ENCODE measurements at places on chromosomes 4 and X.

DNA sequence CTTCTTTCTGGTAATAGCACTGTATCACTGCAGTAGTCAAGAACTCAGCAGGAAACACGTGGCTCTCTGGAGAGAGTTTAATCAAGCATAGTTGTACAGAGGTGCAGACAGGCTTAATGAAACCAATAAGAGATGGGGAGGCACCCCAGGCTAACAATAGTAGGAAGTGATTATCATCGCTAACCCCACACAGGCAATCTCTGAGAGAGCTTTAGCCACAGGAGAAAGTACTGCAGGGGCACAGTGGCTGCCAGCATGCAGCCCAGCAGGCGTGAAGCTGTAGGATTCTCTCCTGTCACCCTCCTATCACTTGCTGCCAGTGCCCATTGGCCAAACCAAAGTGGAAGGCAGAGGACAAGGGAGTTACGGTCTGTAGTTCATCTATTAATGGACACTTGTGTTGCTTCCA is 450.0 kb upstream of the RASGEF1B start:
- no peak for DNase-seq

- DNase-seq: no peak
Observed at GRCh38 chr4:9983211-9983610, 38.1 kb downstream of the SLC2A9 start.

- no peak for DNase-seq
Observed at GRCh38 chrX:21158678-21159077, 215.5 kb upstream of the CNKSR2 start.

DNA sequence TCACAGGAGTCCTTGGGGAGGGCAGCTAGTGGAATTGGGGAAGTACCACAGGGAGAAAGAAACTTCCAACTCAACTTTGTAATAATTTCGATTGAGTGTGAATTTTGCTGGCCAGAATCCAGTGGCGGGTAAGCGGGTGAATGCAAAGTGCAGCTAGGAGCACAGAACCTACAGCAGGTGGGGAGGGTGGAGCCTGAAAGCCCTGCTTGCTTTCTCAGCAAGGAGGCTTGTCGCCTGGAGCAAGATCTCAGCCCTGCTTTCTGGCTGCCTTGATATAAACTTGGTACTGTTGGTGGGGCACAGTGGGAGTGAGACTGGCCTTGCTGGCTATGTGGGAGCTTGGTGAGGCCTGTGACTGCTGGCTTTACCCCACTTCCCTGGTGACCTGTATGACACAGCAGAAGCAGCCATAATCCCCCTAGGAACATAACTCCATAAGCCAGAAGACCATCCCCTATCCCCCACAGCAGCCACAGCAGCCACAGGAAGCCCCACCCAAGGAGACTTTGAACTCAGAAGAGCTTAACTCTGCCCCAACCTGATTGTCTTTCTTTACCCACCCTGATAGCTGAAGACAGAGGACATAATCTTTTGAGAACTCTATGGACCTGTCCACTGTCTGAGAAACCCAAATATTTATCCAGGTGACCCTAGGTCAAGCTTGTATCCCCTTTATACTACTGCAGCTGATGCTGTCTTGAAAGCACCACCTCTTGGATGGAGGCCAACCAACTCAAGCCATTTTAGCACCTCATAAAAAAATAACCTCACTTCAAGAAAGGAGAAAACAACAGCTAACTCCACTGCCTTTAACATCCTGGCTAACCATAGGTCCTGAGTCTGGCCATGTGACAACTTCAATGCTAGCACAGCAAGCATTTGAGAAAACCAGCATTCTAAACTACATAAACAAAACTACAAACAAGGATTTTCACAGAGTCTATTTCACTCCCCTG is 87.2 kb upstream of the PDE5A start:
- no peak for DNase-seq

DNA sequence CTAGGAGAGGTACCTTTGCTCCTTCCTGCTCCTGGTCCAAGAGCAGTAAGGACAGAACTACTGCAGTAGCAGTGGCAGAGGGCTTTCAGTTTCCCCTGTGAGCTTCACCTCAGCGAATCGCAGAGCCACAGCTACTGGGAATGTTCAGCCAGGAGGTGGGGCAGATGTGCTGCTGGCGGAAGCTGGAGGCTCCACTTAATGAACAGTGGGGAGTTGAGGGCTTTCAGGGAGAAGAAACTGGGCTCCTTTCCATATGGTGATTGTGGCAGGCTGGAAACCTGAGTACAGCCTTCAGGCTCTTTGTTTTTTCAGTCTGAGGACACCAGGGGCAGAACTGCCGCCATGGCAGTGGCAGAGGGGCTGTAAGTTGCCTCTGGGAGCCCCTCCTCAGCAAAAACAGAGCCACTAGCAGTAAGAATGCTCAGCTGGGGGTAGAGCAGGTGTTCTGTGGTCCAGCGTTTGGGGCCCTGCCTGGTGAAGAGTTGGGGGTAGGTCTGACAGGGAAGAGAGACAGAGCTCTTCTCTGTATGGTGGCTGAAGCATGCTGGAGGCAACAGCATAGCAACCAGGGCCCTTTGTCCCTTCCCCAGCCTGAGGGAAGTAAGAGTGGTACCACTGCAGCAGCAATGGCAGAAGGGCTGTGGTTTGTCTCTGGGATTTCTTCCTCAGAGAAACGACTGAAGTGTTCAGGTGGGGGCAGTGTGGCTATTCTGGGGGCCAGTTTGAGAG is 106.0 kb upstream of the GRXCR1 start:
- no peak for DNase-seq

DNA sequence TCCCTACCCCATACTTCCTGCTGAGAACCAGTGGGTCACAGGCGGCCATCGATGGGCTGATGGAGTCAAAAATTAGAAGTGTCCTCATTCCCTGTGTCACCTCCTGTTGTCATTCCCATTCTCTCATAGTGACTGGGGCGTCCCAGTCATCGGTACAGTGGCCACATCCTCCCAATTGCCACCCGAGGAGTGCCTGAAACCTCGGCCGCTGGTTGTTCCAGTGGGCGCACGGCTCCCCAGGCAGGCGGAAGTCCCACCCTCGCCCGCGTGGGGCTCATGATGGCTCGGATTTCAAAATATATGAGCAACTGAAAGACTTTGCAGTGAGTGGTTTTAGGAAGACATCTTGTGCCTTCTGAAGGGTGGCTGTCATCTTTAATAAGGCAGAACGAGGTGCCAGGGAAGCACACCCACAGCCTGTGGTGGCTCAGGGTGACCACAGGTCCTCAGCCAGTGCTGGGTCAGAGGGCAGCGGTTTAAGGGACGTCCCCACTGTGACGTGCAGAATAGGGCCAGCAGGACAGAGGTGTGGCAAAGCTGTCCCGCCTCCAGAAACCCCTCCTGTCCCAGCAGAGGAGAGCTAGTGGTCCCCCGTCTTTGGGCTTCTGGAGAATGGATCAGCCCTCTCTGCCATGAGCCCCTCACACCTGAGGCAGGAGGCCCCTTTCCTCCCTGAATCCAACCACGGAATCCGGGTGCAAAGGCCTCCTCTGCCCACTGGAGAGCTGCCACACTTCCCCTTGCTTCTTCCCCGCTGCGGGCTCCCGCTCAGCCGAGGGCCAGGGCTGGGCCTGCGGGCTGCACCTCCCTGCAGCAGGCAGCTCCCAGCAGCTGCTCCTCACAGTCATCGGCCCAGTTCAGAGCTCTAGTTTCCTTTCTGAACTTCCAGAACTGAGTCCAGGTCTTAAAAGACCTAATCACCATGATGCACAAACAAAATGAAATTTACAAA is 90.4 kb downstream of the ABLIM2 start:
- DNase-seq: no peak

GRCh38 chrX:133726642-133727041 is 258.8 kb downstream of the GPC3 start:
- no peak for DNase-seq

DNA sequence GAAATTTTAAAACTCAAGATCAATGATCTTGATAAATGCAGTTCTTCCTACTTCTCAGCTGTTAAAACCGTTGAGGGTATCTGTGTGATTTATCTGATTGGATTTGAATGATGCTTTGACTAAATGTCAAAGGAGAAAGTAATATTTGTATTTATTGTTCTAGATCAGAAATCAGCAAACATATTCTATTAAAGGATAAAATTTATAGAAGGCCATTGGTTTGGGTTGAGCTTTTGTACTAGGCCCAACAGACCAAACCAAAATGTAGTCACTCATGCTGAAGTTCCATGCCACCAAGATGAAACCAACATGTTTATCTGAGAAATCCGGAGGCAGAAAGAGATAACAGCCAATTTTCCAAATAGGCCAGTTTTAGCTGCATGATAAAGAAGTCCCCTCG is 64.5 kb upstream of the BMP2K start:
- DNase-seq: no peak

DNA sequence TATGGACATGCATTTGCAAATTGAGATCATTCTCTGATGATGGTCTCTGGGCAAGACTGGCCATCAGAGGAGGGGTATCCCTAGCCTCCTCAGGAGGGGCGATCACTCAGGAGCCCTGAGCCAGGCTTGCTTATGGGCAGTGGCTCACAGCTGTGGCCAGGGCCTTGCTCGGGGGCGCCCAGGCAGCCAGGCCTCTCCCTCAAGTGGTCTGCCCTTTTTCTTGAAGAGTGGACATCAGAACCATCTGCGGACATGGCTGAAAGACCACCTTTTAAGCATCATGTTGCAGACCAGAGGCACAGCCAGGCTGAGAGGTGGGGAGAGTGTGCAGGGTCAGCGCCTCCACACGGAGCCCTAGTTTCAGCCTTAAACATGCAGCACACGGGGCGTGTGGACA is 106.7 kb upstream of the PSAPL1 start:
- DNase-seq: no peak

DNA sequence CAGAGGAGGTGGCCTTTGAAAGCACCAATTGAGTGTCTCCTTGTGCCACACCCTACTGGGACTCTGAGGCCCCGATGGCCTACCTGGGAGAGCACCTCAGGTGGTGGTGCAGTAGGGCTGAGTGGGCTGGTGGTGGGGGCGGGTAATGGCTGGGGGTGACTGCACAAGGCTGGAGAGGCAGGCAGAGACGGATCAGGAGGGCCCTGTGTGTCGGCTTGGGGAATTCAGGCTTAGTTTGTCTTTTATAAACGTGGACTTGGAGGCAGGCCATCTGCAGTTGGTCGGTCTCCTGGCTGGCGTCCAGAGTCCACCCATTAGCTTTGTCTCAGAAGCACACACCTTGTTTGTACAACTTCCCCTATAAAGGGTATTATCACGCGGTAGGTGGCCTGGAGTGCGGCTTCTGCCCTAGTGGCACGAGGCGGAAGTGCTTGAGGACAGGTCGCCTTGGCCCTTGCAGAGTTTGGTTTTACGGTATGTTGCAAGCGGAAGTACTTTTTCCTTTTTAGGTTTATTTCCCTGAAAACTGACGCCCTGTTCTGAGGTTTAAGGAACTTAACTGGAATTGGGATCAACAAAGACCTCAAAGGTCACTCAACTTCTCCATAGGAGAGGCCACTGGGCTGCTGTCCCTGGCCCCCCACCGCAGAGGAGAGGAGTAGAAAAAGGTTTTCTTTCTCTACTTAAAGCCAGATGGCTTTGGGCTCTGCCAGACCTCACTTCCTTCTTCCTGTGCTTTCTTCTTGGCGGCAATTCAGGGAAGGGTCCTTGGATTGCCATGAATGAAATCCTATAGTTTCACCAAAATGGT is 8.0 kb downstream of the TBC1D14 start:
- peak; percentile 34 for DNase-seq

DNA sequence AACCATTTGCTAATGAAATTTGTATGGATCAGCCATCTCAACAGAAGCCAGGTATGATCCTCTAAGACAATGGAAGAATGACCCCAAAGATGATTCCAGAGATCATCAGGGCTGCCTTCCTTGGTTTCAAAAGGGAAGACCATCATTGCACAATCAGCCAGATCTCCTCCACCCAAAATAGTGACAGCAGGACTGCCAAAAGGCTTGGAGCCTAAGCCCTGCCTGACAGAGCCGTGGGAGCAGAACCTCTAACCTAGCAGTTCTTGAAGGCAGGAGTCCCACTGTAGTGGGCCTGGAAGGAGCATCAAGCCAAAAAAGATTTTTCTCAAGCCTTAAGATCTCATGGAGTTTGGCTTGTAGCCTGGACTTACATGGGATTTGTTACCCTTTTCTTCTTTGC is 226.0 kb downstream of the RASL11B start:
- DNase-seq: no peak

DNA sequence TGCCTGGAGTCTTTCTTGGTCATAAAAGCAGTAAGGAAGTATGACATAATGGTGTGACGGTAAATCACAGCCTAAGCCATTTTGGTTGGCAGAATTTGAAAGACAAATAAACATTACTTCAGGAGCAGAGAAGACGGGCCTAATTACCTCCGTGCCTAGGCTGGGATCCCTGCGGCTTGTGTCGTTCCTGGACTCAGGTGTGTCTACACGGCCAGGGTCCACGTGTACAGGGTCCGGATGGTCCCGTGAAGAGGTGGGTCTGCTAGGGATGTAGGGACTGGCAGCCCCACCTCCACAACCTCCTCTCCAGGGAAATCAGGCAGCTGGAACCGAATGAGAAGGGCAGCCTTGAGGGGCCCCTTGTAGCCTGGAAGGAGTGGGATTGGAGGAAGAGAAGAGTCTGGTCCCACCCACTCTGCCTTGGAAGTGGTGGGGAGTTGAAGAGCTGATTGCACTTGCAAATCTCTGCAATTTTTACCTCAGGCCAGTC is 55.4 kb upstream of the PLAC1 start:
- no peak for DNase-seq

DNA sequence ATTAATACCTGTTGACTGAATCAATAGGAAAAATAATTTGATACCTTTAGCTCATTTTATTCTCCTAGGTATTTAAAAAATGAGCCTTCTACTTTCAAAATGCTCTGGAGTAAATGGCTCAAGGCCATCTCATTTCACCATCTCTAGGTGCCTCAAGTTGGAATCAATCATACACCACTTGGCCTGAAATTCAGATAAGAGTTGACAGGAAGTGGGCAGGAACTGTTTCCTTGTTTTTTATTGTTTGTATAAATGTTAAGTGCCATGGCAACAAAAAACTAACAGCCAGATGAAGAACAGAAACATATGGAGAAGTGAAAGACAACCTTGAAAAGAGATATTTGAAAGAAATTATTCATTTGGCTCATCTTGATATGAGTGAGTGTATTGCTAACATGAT is 12.4 kb downstream of the LIMCH1 start:
- no peak for DNase-seq

Measured in activated B cell treated with CpG ODN at 0.5 μM for 24 hours (primary cell).